ENCODE measurements at places on chromosomes 2 and 18.

DNA sequence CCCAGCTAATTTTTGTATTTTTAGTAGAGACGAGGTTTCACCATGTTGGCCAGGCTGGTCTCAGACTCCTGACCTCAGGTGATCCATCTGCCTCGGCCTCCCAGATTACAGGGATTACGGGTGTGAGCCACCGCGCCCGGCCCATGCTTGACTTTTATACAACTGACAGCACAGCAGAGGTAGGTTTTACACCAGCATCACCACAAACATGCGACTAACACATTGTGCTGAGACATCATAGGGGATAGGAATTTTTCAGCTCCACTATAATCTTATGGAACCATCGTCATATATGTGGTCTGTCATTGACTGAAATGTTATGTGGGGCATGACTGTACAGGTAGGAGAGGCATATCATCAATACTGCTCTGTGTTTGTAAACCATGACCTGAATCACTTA lies 122.1 kb downstream of the THADA start:
- DNase-seq = no peak

GRCh38 chr2:231308631-231309428 lies 86.7 kb upstream of the B3GNT7 start:
- peak; percentile 14 for DNase-seq

DNA sequence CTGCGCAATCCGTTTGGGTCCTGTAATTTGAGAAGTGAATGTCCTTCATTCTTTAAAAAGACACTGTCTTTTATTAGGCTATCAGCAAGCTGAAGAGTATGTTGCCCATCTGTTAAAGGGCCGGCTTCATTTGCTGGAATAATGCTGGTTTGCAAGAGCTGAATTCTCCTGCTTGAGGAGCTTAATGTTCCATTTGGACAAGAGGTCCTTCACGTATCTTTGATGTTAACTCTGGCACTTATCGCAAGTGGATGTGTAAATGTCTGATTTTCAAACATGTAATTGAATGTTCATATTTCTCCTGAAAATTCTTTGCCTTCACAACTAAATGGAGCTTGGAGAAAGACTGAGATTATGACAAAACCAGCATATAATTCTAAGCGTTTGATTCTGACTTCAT lies 280.8 kb upstream of the NRP2 start:
- DNase-seq = no peak

DNA sequence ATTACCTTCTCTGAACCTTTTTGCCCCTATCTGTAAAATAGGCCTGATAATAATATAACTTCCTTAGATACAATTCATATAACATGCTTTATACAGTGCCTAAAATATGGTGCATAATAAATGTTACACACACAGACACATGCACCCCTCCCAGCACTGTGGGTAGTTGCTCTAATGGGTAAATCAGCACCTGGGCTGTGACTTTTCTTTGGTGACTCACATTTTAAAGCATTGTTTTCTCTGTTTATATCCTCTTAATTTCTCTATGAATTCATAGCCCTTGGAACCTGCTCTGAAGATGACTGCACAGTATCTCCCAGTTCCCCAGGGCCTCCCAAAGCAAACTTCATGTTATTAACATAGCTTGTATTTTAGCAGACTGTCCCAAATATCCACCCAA lies 248.2 kb upstream of the TNP1 start:
- no peak for DNase-seq

DNA sequence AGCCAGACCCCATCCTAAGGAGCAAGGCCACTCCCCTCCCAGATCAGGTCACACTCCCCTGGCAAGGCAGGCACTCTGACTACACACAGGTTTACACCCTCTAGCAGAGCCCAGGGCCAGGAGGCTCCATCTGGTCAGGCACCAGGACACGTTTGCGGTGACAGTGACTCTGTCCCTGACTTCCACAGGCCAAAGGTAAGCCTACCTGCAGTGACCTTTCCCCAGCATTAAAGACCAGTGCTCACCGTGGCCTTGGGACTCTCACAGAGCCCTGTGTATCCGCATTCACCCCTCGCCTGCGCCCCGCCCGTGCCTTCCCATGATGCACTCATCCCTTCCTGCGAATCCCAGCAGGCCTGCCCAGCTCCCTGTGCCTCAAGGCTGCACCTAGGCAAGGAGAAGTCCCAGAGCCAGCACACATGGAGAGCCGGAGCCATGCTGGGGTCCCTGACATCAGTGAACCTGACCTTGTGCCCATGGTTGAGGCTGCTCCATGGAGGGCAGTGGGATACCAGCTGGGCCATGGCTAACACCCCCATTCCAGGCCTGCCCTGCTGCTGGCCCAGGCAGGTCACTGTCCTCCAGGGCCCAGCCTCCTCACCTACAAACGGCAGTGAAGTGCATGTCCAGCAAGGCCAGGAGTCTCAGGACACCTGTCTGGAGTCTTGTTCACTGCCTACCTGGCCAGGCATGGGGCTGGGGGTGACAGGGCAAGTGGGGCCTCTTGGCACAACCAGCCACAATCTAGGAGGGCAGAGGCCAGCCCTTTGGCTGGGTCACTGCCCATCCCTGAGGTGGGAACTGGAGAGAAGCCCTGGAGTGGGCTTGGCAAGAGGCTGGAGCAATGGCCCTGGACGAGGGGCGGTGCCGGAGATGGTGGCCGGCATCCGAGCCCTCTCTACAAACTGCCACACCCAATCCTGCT lies 3.0 kb downstream of the NEURL3 start:
- no peak for DNase-seq

DNA sequence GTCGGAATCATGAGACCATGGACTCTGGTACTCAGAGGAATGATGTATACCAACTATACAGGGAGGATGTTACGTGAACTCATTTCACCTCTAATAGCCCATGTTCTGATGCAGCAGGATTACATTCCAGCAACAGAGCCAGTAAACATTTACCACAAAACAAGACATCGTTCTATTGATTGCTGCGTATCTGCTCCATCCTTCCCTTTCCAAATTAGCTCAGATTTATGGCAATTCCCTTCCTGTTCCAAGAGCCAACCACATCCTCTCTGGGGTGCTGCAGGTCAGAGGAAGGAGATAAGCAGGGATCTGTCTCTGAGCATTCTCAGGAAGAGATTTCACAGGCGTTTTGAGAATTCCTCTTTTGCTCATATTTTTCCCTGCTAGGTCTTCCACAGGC lies 98.3 kb downstream of the KLF7 start:
- no peak for DNase-seq

GRCh38 chr2:40103163-40103562 lies 324.1 kb upstream of the THUMPD2 start:
- peak; percentile 82 for DNase-seq

DNA sequence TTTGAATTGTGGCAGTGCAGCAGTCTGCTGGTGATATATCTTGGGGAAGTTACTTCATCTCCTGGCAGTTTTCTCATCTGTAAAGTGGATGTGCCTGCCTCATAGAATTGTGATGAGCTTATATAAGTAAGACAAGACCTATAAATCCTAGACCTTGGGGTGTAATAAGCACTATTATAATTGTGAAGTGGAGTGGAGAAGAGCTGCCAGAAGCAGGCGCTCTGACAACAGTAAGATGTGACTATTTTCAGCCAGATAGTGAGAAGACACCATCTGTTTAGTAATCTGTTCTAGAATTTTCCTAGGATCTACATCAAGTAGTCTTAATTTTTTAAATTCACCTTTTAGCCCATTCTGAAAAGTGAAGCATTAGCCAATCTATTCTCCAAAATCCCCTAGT lies 85.6 kb upstream of the TSPYL6 start:
- DNase-seq = no peak

DNA sequence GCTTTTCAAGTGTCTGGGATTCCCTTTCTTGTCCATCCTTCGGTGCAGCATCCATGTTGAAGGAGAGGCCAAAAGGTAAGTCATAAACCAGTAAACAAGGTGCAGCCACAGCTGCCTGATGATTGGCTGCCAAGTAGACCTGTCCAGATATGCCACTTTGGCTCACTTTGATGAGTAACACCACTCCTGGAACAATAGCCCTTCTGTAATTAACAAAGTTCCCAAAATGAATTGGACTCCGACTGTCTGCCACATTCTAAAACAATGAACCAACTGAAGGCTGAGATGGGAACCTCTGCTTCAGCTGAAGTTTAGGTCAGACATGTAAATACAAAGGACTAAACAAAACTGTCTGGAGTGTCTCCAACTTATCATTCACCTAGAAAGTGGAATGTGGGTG lies 82.2 kb upstream of the LGALSL start:
- no peak for DNase-seq

DNA sequence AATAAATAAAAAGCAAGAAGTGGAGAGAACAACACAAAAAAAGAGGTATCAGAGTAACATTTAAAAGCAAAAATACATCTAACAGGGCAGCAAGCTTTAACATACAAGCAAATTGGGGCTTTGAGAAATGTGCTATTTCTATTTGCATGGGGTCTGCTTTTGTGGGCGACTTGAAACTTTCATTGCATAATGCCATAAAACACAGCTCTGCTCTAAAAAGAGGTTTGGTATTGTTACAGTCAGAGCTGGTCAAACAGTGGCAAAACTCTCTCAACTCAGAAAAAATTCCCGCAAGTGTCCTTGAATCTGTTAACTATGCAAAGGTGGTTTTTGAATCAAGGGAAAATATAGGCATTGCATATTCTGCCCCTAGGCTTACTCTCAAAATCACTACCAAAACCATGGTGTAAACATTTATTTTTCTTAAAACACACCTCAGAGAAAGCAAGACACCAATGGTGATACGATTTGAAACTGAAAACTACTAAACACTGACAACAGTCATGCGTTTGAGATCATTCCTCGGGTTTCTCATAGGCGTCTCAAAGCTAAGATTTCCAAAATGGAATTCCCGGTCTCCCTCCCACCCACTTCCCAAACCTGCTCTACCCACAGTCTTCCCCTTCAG lies 45.5 kb downstream of the RNF152 start:
- DNase-seq = no peak

DNA sequence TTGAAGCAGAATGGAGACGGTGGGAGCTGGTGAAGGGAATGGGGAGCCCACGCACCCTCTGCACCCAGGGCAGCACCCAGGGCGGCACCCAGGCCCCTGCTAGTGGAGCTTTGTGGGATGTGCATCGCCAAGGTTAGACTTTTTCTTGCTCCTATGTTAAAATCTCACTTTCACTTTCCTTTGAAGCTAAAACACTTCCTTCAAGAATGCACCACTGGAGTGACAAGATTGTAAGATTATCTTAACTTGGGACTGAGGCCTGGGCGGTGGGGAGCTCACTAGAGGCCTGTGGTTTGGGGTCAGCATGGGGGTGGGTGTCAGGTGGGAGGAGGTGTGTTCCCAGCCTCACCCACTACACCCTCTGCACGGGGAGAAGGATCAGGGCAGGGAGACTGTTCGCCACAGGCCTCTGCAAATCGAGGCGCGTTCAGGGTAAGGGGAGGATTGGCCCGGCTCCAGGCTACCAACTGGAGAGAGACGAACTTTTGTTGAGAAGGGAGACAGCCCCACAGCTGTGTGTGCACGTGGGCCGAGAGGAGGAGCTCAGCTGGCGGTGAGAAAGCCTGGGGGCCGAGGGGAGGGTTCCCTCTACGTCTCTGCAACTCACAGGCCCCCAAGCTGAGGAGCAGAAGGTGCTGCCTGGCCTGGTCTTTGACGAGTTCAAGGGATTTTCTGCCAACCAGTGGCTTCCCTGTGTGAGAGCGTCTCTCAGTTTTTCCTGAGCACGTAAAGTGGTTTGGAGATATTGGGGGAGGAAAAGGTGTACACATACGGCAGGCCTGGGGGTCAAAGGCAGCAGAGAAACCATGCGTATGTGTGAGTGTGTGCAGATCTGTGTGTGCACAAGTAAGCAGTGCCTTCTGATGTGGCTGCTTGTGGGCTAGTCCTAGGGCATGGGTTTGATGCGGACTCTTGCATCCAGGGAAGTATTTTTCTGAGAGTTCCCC lies 147.7 kb downstream of the KLHL29 start:
- DNase-seq = no peak

GRCh38 chr2:113770929-113771328 lies 14.5 kb upstream of the SLC35F5 start:
- DNase-seq = no peak

DNA sequence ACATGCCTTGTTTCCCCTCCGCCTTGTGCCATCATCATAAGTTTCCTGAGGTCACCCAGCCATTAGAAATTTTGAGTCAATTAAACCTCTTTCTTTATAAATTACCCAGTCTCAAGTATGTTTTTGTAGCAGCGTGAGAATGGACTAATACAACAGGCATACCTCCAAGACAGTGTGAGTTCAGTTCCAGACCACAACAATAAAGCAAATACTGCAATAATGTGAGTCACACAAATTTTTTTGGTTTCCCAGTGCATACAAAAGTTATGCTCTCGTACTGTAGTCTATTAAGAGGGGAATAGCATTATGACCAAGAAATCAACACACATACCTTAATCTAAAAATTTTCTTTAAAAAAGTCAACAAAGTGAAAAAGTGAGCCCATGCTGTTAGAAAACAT lies 217.2 kb downstream of the NR4A2 start:
- peak; percentile 9 for DNase-seq

DNA sequence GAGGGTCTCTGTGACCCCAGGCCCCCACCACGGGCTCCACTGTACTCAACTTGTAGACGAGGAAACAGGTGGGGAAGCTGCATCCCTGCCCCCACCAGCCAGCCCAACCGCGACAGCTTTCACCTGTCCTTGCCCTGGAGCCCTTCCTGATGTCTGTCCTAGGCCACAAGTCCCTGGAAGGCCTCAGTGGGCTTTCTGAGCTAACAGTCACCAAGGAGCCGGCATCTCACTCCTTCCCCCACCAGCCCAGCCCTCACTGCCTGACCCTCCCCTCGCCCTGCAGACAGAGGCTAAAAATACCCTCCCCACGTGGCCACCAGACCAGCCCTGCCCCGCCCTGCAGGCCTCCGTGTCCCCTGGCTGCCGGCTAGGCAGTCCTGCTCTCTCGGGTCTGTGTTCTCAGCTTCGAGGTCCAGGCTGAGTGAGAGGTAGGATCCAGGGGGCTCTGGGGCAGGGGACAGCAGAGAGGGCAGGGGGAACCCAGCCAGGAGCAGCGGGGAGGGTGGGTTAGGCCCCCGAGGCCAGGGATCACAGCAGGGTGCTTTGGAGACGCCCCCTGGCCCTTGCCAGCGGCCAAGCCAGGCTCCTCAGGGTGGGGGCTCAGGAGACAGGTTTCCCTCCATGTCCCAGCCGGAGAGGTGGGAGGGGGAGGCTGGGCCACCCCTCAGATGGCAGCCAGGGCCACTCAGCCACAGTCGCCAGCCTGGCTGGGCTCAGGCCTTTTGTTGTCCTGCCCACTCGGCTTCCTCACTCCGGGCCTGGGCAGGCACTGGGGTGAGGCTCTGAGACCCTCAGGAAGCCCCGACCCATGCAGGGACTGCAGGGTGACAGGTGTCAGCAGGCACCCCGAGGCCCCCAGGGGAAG lies at the start of gene KLHL30:
Gene KLHL30 (plus strand): TSS at position 338 of the 865 bp plus-strand sequence. CDS start 2,087 bp downstream, outside the sequence.
- DNase-seq = no peak

- DNase-seq = no peak
Measured at GRCh38 chr2:29229640-29230039, 114.4 kb downstream of the CLIP4 start.

DNA sequence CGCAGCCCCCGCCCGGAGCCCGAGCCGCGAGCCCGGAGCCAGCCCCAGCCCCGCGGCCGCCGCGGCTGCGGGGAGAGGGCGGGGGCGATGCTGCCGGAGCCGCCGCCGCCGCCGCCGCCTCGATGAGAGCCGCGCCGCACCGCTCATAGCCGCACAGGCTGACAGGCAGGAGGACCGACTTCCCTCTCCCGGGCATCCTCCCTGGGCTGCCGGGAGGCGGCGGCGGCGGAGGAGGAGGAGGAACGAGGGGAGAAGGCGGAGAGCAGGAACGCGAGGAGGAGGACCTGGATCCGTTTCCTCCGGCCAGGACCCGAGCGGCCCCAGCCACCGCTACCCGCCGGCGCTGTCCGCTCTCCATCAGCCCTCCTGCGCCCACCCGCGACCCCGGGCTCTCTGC lies 370 bp downstream of the KLHL29 start:
- peak; percentile 38 for DNase-seq

- DNase-seq = no peak
Measured at GRCh38 chr2:72103690-72104089, 44.0 kb downstream of the CYP26B1 start.

GRCh38 chr2:72954376-72955227 lies 37.3 kb downstream of the EMX1 start:
- DNase-seq = no peak

Data from fibroblast of upper back skin (primary cell).